ENCODE measurements at places on chromosomes 1 and 21.

- no peak for DNase-seq
Measured at GRCh38 chr1:65267683-65268082, 41.7 kb upstream of the DNAJC6 start.

GRCh38 chr1:66415281-66415680 lies 118.7 kb upstream of the SGIP1 start:
- no peak for DNase-seq

DNA sequence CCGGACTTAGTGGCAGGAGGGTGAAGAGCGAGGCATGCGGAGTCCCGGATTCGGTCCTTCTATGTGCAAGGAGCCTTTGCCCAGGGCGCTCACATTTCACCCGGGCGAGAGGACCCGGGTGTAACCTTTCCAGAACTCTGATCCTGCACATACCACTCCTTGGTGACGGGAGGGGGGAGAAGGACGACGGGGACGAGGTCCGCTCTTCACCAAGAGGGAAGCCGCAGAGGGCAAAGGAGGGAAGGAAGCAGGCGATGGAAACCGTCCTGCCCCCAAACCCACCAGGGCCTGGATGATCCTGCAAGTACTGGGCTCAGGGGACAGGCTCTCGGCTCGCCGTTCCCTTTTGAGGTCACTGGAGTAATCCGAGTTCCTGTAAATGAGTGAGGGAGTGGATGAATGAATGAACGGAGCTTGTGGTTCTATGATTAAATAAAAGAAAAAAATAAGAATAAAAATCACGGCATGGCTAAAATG lies 993 bp downstream of the SYPL2 start:
- DNase-seq: no peak

- no peak for DNase-seq
Measured at GRCh38 chr1:218617986-218618385, 272.9 kb downstream of the TGFB2 start.

DNA sequence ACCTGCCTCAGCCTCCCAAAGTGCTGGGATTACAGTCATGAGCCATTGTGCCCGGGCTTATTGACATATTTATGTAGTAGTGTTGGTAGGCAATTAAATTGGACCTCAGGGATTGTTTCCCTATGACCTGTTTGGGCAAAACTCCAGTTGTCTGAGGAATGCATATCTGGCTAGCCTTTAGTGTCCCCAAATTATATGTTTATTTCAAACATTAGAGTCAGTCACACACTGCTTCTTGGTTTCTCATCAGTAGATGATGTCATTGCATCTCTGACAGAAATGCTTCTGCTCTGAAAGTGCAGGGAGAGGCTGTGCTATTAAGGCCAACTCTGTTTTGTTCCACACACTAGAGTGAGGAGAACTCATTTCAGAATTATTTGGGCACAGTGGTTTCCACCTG lies 12.5 kb downstream of the PIP5K1A start:
- DNase-seq: peak; percentile 12

DNA sequence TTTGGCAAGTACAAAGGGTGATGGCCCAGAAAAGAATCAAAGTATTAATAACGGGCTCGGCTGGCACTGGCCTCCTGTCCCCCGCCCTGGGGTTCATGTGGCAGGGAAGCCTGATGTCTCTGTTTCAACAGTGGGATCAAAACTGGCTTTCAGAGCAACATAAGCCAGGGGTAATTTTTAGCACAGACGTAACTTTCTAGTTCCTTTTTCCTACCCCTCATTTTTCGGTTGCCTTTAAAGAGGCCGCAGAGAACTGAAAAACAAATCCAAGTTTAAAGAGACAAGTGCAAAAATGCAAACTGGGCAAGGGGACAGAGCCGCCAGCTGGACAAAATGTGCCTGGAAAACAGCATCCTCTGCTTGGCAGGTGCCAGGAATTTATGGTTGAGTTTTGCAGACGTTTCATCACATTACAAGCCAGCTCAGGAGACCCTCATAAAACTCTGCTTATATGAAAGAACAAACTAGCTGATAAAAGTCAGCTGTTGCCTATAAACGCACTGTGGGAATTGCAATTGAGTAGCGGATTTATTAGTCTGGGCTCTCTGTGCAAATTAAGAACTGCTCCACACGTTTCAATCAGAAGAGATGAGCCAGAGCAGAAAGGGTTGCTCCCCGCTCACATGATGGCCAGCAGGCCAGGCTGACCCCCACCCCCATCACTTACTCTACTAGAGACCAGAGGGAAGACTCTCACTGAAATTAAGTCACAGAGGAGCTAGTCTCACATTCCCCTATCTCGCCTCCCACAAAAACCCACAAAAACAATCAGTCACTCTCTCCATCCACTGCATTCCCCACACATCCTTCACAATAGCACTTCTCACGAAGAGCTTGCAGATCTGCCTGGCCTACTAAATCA lies 15.8 kb upstream of the CDCA8 start:
- DNase-seq: no peak

GRCh38 chr21:38355992-38356781 lies 99.4 kb downstream of the KCNJ15 start:
- DNase-seq: peak; percentile 82

Data from fibroblast of skin of scalp (primary cell).